ENCODE measurements at places on chromosomes 4 and X. TPM values are rescaled to one million over a fixed set of nuclear protein-coding genes. Genes with fewer than 3 reads are reported as not detected.

CCNQ gene
- total RNA-seq: 28.0 TPM

IL3RA gene
- not detected for total RNA-seq

PF4V1 gene
- total RNA-seq: not detected

GRIA3 gene
- total RNA-seq: not detected

FRMPD3 gene
- total RNA-seq: not detected

APOOL gene
- 20.2 TPM for total RNA-seq

SEC24B gene
- 28.5 TPM for total RNA-seq

MGARP gene
- 0.13 TPM for total RNA-seq

MAPK10 gene
- total RNA-seq: not detected

ELF2 gene
- 22.8 TPM for total RNA-seq

FRG1 gene
- 52.7 TPM for total RNA-seq

WDR19 gene
- 17.3 TPM for total RNA-seq

STBD1 gene
- 0.40 TPM for total RNA-seq

RAB41 gene
- not detected for total RNA-seq

MAGIX gene
- 1.0 TPM for total RNA-seq

PAGE2 gene
- total RNA-seq: not detected

ODAM gene
- total RNA-seq: not detected

XKRX gene
- total RNA-seq: 0.10 TPM

NPY2R gene
- not detected for total RNA-seq
